ENCODE measurements at places on chromosomes 1 and 21.

DNA sequence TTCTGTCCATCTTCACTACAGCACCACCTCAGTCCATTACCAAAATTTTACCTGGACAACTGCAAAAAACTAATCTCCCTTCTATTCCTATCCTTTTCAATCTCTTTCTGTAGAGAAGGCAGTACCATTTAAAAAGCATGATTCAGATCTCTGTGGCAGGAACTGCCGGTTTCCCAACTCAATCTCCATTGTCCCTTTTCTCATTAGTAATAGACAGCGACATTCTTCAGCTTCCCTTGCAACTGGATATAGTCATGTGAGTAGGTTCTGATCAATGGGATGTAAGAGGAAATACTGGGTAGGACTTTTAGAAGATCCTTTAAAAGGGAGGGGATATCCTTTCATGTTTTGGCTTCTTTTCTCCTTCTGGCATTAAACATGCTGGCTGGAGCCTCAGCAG, 74.9 kb downstream of the ADCY10 start:
- DNase-seq = no peak
- no peaks in the 10 kb centered on the region for H3K36me3 ChIP-seq
- H3K27me3 ChIP-seq = no peaks in the 10 kb centered on the region
- no peaks in the 10 kb centered on the region for H3K4me1 ChIP-seq

- H3K4me3 ChIP-seq = no peak overlapping the region
- no peak overlapping the region for H3K27ac ChIP-seq
- no peaks in the 10 kb centered on the region for H3K27me3 ChIP-seq
- no peaks in the 10 kb centered on the region for H3K4me1 ChIP-seq
- no peak for DNase-seq
These were observed 5.7 kb upstream of the SLC1A7 start for GRCh38 chr1:53148123-53148522.

DNA sequence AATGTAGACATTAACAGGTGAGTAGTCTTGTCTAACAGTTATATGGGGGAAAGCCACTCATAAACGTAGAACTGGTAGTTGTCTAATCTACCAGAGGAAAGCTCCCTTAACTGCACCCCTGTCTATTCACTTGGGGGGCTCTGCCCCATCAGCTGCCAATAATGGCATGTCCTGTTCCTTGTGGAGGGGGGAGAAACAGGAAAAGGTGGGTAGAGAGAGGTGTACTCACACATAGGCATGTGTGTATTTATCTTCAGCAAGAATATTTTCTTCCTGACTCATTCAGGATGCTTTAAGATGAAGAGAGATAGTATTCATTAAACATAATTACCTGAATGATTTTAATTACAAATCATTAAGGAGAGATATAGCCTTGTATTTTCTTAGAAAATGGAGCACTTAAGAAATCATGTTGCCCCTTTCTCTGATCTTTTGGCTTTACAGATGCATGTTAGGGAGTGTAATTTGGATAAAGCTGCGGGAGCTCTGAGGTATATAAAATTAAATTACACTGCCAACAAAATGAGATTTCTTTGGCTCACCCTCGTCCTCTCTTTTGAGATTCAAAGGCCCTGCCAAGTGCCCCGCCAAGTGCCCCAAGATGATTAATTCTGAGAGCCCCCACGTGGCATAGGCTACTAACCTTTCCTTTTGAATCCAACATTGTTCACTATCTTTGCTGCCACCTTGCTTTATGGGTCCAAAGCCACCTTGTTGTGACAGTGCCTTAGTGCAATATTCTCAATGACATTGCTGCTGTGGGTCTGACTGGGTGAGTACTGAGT, 286.3 kb upstream of the LYPLAL1 start:
- H3K4me3 ChIP-seq = no peak overlapping the region
- DNase-seq = no peak
- no peaks in the 10 kb centered on the region for H3K4me1 ChIP-seq

DNA sequence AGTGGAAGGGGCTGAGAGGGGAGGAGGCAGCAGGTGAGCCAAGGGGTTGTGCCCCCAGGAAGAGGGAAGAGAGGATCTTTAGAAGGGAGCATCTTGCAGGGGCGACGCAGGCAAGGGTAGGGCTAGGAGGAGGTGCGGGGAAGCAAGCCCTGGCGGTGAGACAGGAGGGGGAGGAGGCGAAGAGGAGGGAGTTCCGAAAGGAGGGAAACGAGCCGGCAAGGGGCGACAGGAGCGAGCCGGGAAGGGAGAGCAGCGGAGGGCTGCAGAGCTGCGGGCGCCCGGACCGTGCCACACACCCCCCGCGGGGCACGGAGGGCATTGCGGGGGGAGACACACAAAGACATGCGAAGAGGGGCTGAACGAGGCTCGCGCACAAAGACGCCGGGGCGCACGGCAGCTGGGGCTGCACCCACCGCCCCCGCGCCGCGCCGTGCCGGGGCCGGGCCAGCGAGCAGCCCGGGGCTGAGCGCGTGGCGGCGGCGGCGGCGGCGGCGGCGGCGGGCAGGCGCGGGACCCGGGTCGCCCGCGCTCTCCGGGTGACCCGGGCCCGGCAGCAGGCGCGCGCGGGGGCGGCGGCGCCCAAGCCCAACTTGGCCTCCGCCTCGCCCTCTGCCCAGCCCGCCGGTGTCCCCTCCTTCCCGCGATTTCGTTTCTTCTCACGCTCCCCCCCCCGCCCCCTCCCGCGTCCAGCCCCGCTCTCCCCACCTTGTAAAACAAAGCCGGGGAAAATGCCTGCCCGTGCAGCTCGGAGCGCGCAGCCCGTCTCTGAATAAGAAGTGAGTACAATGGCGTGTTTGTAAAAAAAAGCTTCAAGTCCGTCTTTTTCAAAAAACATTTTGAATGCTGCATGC, at the start of gene KCNK2:
TSS of gene KCNK2 (plus strand) at position 206 of the 851 bp plus-strand sequence. CDS start 649 bp downstream, outside the sequence.
- peak within 1 kb of the TSS; percentile 51 for H3K4me3 ChIP-seq
- H3K27me3 ChIP-seq = peaks cover 59% of the 10 kb centered on the region
- no peak within 1 kb of the TSS for H3K27ac ChIP-seq
- no peaks in the 10 kb centered on the region for H3K36me3 ChIP-seq
- H3K4me1 ChIP-seq = peaks cover 16% of the 10 kb centered on the region

DNA sequence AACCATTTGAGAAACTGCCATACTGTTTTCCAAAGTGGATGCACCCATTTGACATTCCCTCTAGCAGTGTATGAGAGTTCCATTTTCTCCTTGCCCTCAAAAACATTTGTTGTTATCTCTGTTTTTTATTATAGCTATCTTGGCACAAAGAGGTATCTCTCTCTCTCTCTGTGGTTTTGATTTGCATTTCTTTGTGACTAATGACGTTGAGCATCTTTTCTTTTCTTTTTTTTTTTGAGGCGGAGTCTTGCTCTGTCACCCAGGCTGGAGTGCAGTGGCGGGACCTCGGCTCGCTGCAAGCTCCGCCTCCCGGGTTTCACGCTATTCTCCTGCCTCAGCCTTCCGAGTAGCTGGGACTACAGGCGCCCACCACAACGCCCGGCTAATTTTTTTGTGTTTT, 17.4 kb upstream of the ZMYM6 start:
- no peaks in the 10 kb centered on the region for H3K4me1 ChIP-seq
- no peak overlapping the region for H3K27ac ChIP-seq
- no peaks in the 10 kb centered on the region for H3K36me3 ChIP-seq

- no peak overlapping the region for H3K4me3 ChIP-seq
- H3K27ac ChIP-seq = peak overlapping the region; percentile 39
- peaks cover 27% of the 10 kb centered on the region for H3K4me1 ChIP-seq
- H3K36me3 ChIP-seq = peaks cover 5% of the 10 kb centered on the region
These were observed 4.8 kb upstream of the MDM4 start for GRCh38 chr1:204511366-204511765.

GRCh38 chr1:46735708-46736324, 16.9 kb upstream of the EFCAB14 start:
- H3K4me1 ChIP-seq = no peaks in the 10 kb centered on the region
- peaks cover 12% of the 10 kb centered on the region for H3K27me3 ChIP-seq
- no peak overlapping the region for H3K27ac ChIP-seq

Data from activated naive CD4-positive, alpha-beta T cell treated with anti-CD3 and anti-CD28 coated beads for 36 hours (primary cell).